ENCODE measurements at places on chromosomes 6 and 20. TPM values are rescaled to one million over a fixed set of nuclear protein-coding genes. Genes with fewer than 3 reads are reported as not detected.

The CDKN1A gene
- 344 TPM for polyA plus RNA-seq

The FAM217B gene
- 15.2 TPM for polyA plus RNA-seq

DNA sequence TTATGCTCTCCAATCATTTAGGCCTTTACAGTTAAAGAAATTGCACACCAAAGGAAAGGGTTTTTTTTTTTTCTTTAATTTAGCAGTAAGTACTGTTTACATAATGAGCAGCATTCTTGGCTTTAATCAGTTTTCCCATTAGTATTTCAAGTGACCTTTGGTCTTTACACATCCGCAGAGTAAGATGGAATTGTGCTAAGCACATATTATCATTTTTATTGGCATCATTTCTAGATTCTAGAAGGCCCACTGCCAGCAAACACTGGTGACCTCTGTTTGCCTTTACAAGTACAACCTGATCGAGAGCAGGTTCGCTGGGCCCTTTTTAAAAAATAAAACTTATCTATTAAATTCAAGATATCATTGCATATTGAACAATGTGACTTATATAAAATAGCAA lies 104.3 kb downstream of the ADGRG6 start:
- no peak for DNase-seq
- H3K4me1 ChIP-seq = peaks cover 23% of the 10 kb centered on the region
- no peaks in the 10 kb centered on the region for H3K36me3 ChIP-seq

DNA sequence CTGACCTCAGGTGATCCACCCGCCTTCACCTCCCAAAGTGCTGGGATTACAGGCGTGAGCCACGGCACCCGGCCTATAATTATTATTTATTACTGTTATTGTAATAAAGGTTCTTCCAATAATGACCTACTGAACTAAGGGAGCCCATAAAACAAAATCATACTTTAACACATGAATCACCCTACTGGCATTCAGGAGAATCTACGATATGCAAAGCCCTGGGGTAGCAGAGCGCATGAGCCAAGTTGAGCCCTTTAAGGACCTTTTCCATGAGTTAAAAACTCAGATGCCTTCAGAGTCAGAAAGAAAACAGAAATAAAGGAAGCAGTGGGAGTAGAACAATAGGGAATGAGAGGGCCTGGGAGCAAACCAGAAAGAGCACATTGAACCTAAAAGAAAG lies 41.5 kb downstream of the SNRPB start:
- no peak overlapping the region for H3K27ac ChIP-seq
- H3K4me3 ChIP-seq = no peak overlapping the region
- no peaks in the 10 kb centered on the region for H3K36me3 ChIP-seq
- no peaks in the 10 kb centered on the region for H3K27me3 ChIP-seq

DNA sequence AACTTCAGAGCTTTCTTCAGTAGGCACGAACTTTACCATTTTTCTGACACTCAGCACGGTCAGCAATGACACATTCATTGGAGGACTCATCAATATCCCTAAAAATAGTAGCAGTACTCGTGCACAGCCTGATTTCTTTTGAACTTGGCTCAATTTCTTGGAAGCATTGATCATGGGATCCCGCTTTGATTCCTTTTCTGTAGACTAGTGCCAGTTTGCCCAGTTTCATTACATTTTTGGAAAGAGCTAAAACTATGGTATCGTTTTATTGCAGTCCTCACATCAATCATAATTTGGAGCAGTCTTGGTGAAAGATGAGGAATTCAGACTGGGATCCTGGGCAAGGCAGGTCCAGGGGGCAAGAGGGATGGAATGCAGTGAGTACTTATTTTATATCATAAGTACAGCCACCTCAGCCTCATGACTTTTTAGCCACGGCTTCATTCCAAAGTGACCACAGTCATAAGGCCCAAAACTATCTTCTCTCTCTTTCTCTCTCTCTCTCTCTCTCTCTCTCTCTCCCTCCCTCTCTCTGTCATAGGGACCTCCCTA lies 170.9 kb upstream of the AKAP12 start:
- H3K4me1 ChIP-seq = peaks cover 22% of the 10 kb centered on the region
- no peaks in the 10 kb centered on the region for H3K36me3 ChIP-seq
- H3K27me3 ChIP-seq = no peaks in the 10 kb centered on the region

The PTK6 gene
- polyA plus RNA-seq = 0.06 TPM

- no peak overlapping the region for H3K27ac ChIP-seq
- H3K36me3 ChIP-seq = no peaks in the 10 kb centered on the region
- H3K4me1 ChIP-seq = peaks cover 5% of the 10 kb centered on the region
- no peaks in the 10 kb centered on the region for H3K27me3 ChIP-seq
- H3K4me3 ChIP-seq = no peak overlapping the region
Measured at GRCh38 chr20:58645412-58645968, 5.6 kb upstream of the STX16 start.

DNA sequence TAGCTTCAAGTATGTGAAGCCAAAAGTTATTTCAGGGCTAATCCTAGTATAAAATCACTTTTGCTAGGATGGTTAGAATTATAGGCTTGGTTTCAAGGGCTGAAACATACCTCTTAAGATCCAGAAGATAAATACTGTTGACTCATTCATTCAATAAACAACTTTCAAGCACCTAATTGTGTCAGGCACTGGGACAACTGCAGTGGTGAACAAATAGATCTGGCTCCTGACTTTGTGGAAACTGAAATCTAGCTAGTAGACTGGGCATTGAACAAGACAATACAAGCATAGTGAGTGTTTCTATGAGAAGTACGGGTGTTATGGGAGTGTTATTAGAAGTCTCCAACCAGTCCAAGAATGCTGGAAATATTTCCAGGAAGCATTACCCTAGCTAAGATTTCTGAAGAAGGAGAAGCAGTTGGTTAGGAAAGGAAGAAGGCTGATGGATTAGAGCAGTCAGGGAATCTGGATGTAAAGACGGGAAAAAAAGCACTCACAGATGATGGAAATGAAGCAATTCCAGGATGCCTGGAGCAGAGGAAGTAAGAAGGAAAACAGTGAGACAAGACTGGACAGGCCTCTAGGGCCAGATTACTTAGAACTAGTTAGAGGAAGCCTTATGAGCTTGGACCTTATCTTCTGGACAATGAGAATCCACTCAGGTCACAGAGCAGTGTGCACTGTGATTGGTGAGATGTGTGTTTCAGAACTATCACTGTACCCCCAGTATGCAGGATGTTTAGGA lies 132.6 kb upstream of the RAB32 start:
- H3K4me1 ChIP-seq = no peaks in the 10 kb centered on the region
- H3K36me3 ChIP-seq = no peaks in the 10 kb centered on the region
- H3K27me3 ChIP-seq = no peaks in the 10 kb centered on the region
- no peak overlapping the region for H3K4me3 ChIP-seq

DNA sequence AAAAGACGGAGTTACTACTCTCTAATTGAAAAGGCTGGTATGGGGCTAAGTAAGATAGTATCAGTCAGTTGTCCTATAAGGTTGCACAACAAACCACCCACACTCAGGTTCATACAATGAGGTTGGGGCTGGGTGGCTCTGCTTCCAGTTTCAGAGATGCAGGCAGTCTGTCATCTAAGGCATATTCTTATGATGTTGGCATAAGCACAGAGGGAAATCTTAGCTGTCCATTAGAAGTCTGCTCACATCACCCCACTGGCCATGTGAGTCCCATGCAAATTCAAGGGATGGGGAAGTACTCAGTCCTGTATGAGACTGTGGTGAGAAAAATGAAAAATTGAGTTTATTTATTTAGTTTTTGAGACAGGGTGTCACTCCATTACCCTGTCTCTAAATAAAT lies 118.6 kb downstream of the LAMP5 start:
- no peak overlapping the region for H3K27ac ChIP-seq
- no peak for DNase-seq
- H3K4me1 ChIP-seq = peaks cover 7% of the 10 kb centered on the region
- H3K4me3 ChIP-seq = no peak overlapping the region
- no peaks in the 10 kb centered on the region for H3K27me3 ChIP-seq

- no peaks in the 10 kb centered on the region for H3K4me1 ChIP-seq
- H3K36me3 ChIP-seq = no peaks in the 10 kb centered on the region
- DNase-seq = peak; percentile 84
- no peaks in the 10 kb centered on the region for H3K27me3 ChIP-seq
Measured at GRCh38 chr6:20056350-20056992, 155.8 kb downstream of the MBOAT1 start.

GRCh38 chr6:79238919-79239318 lies 4.4 kb upstream of the HMGN3 start:
- DNase-seq = no peak
- no peaks in the 10 kb centered on the region for H3K36me3 ChIP-seq
- no peaks in the 10 kb centered on the region for H3K27me3 ChIP-seq

DNA sequence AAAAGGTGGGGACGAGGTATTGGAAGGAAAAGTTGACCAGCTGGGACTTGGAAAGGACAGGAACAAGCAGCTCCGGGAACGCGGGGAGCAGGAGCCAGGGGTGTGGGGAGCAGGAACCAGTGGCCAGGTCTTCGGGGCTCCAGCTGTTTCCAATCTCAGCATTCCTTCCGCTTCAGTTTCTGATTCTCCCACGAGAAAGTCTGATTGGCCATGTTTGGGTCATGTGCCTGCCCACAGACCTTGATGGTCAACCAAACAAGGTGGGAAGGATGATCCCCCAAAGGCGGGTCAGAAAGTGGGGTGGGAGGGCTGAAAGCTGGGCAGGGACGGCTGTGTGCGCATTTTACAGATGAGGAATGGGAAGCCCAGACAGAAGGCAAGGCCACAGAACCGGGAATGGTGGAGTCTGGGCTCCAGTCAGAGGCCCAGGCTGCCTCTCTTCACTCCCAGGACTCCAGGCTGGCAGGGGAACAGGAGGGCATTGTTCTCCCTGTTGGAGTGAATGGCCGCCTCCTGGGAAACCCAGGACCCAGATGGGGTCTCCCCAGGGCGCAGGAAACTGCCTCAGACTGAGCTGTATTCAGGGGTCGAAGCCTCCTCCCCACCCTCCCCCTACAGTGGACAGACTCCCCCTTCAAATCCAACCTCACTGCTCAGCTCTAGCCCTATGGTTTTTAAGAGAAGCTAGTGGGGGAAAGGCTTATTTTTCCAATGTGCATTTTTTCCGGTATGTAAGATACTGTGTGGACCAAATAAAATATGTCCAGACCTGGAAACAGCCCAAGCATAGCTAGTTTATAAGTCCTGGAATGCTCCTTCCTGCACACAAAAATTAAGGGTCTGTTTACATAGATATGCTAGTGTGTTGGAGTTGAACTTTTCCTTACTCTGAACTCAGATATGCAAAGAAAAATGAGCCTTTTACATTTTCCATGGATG lies 12.2 kb upstream of the PTGIS start:
- H3K4me3 ChIP-seq = no peak overlapping the region
- peak; percentile 31 for DNase-seq
- no peaks in the 10 kb centered on the region for H3K27me3 ChIP-seq
- H3K4me1 ChIP-seq = peaks cover 44% of the 10 kb centered on the region

The STMND1 gene
- polyA plus RNA-seq = 0.39 TPM

- H3K36me3 ChIP-seq = no peaks in the 10 kb centered on the region
- H3K27me3 ChIP-seq = no peaks in the 10 kb centered on the region
- H3K27ac ChIP-seq = peak overlapping the region; percentile 82
- peaks cover 61% of the 10 kb centered on the region for H3K4me1 ChIP-seq
- no peak overlapping the region for H3K4me3 ChIP-seq
Measured at GRCh38 chr20:10509376-10509775, 74.3 kb downstream of the SLX4IP start.

The ADTRP gene
- polyA plus RNA-seq = 3.6 TPM

DNA sequence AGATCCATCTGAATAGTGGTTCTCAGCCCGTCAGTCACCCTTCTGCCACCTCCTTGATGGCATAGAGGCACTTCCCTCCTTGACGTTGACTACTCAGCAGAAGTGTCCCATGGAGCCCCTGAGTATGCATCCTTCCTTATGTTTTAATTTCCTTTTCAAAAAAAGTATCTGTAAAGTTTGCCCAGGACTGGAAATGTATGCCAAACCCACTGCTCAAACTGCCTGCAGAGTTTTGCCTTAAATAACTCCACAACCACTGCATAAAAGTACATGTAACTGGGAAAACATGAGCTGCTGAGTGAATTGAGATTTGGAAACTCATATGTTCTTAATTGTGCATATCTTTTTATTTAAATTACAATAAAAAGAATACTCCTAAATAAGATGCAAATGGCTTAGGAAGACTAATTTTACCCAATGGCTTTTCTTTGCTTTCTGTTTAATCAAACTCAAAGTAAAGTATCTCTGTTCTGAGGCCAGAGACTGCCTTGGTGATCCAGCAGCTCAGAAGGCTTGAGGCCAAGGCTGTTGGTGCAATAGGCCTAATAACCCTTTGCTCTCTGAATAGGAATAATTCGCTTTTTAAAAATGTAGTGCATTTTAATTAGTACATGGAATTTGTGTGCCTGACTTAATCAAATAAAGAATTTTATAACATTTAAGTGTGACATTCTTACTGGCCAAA lies 90.4 kb downstream of the FNDC1 start:
- no peaks in the 10 kb centered on the region for H3K4me1 ChIP-seq
- no peaks in the 10 kb centered on the region for H3K36me3 ChIP-seq
- H3K27me3 ChIP-seq = peaks cover 4% of the 10 kb centered on the region
- H3K4me3 ChIP-seq = no peak overlapping the region

- H3K27me3 ChIP-seq = no peaks in the 10 kb centered on the region
- no peak overlapping the region for H3K27ac ChIP-seq
- no peak overlapping the region for H3K4me3 ChIP-seq
- no peak for DNase-seq
Measured at GRCh38 chr20:3420211-3420707, 12.8 kb upstream of the DNAAF9 start.

- no peaks in the 10 kb centered on the region for H3K36me3 ChIP-seq
- H3K27ac ChIP-seq = no peak overlapping the region
- no peak for DNase-seq
- no peak overlapping the region for H3K4me3 ChIP-seq
- H3K4me1 ChIP-seq = peaks cover 9% of the 10 kb centered on the region
Measured at GRCh38 chr6:1884313-1884712, 274.6 kb downstream of the FOXC1 start.

GRCh38 chr6:71410164-71410566 lies 121.6 kb downstream of the OGFRL1 start:
- no peaks in the 10 kb centered on the region for H3K27me3 ChIP-seq
- H3K4me3 ChIP-seq = no peak overlapping the region
- no peaks in the 10 kb centered on the region for H3K36me3 ChIP-seq
- H3K4me1 ChIP-seq = peaks cover 38% of the 10 kb centered on the region
- DNase-seq = no peak

The BCAS1 gene
- 5.1 TPM for polyA plus RNA-seq

DNA sequence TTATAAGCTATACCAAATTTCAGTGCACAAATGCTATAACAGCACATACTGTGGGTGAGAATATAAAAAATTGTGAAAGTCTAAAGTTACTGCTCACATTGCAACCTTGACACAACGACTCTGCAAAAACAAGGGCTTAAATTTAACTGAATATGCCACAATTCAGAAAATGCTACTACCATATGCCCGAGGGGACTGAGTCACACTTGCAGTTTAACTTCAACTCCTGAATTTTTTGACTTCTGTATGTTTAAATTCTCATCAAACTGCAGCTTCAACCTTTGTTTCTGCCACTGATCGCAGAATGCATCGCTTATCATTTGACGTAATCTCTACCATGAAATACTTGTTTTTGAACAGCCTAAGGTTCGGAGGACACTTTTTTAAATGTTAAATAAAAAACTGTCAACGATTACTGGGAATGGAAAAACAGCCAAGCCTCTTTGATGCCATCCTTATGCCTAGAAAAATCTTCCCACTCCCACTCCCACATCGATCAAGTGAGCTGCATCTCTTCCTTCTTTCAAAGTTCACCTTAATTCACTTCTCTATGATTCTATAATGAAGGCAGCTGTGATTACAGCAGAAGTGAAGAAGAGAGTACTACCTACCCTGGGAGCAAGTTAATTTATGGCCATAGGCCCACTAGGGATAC lies 136.5 kb downstream of the ATXN1 start:
- H3K27ac ChIP-seq = no peak overlapping the region
- no peak overlapping the region for H3K4me3 ChIP-seq
- H3K36me3 ChIP-seq = peaks cover 3% of the 10 kb centered on the region
- H3K27me3 ChIP-seq = no peaks in the 10 kb centered on the region
